ENCODE measurements at places on chromosomes 6 and 20.

DNA sequence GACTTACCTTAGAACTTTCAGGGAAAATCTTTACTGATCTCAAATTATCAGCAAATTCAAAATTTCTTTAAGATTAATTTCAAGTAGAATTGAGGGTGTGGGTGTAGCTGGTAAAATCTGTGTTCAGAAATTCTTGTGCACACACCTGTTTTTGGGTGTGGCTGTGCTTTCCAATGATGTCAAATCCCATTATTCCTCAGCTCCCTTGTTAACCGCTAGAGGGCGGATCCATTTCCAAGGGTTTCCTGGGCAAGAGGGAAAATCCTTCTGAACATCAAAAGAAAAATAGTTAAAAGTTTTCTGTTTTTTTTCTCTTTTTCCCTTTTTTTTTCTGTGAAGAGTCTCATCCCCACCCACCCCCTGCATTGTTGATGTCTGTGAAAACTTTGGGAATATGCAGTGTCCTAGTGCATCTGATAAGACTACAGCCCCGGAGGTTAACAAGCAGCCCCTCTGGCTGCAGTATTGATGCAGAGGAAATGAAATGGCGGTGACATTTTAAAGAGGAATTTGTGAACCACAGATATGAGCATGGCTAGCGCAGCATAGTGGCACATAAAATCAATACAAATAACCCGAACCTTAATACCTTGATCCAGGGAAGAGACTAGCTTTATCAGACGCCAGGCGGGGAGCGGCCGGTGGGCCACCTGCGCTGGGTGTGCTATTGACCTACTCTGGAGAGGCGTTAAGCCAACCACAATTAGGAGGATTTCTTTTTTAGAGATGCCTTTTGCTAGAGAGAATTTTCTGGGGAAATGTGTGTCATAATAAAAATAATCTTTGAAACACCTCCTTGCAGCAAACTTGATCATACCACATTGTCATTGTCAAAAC lies 130.9 kb downstream of the FOXA2 start:
- peak; percentile 31 for DNase-seq

- no peak for DNase-seq
Measured at GRCh38 chr6:125519367-125519766, 217.6 kb upstream of the HDDC2 start.

DNA sequence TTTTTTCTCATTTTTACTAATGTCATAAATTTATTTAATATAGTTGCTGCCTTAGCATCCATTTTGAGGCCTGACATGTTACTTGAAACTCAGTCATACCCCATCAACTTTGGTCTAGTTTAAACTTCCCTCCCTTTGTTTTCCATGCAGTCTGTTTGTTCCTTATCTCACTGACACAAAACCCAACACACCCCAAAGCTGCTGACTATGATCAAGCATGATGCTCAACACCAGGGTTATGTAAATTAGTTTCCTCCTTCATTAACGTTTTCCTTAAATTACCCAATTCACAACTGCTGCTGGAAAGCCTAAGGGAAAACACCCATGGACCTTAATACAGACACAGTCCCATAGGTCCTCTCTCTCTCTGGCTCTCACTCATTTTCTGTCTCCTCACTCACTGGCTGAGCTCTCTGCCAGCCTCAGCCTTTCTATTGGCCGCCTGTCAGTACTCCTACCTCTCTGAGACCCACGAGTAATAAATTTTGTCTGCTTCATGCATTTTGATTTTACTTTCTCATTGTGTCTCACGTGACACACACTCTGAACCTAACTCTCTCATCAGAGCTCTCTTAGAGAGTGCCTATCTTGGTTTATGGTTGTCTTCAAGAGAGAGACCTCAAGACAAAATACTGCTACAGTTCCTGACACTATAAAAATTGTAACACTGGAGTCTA lies 904.5 kb downstream of the C6orf118 start:
- DNase-seq, result no peak

- DNase-seq, result no peak
Measured at GRCh38 chr6:9408402-9409117, 973.2 kb upstream of the SLC35B3 start.

DNA sequence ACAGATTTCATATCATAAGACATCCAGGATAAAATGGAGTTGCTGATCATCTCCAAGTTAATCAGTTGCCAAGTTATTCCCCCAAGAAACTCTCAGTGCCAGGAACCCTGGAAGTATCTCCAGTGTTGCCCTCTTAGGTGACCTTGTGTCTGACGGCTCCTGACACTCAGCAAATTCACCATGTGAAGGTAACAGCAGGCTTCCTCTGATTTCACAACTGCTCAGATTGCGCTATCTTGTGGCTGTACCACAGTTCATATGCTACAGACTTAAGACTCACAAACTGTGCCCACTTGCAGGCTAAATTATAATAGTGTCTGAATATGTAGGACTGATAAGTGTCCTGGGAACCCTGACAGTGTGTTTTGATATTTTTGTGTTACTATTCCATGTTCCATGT lies 186.6 kb upstream of the OPRM1 start:
- DNase-seq, result no peak

DNA sequence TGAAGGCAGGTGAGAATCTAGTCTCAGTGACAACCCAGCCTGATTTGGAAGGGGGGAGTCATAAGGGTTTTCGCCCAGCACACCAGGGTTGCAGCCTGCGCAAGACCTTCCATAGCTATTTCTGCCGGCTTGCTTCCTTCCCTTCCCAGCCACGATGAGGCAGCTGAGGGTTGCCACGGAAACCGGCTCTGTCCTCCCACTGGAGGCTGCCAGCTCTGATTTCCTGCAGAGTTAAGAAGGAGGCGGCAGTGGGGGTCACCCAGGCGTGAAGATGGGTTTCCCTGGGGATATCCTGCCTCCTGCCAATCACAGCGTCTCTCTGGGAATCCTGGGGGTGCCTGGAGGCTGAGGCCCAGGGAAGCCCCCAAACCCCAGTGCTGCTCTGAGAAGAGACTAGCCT lies 23.1 kb upstream of the KCNB1 start:
- no peak for DNase-seq

DNA sequence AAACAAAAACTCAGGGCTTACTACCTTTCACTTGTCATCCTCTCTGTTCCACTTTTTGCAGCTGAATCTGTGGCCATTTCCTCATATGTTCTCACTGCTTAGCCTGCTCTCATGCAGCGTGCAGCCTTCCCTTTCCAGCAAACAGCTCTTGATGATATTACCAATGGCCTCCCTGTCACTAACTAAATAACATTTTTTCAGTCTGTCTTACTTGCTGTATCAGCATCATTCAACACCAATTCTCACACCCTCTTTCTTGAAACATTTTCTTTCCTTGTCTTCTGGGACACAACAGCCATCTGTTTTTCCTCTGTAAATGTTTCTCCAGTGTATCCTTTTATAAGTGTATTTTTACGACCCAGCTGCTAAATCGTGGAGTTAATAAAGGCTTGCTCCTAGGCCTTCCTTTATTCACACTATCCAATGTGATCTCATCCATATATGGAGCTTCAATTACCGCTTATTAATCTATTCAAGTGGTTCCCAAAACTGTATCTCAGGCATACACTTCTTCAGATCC lies 523.6 kb upstream of the RNF217 start:
- no peak for DNase-seq

Data from HT1080 (cell line).